Fibroblast of upper back skin (primary cell): ENCODE measurements at places on chromosomes 5 and 9.
A peak's percentile ranks its signal among the peaks of the same experiment; 100 is the strongest.

- no peak for DNase-seq
Measured at GRCh38 chr9:123525957-123526356, 170.0 kb downstream of the CRB2 start.

GRCh38 chr5:93717162-93717561 lies 24.2 kb downstream of the POU5F2 start:
- DNase-seq = no peak

DNA sequence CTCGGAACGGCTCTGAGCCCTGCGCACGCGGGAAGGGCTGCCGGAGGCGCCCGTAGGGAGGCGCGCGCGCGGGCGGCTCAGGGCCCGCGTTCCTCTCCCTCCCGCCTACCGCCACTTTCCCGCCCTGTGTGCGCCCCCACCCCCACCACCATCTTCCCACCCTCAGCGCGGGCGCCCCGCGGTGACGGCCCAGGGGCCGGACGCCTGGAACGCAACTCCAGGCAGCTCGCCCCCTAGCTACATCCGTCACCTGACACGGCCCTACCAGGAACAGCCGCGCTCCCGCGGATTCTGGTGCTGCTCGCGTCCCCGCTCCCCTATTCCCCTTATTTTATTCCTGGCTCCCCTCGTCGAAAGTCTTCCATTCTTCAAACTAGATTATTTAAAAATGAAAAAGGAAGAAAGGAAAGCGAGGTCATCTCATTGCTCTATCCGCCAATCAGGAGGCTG lies at the start of gene CDKN2B-AS1:
Gene CDKN2B-AS1 (plus strand): TSS at position 236 of the 450 bp plus-strand sequence.
- peak; percentile 61 for DNase-seq

DNA sequence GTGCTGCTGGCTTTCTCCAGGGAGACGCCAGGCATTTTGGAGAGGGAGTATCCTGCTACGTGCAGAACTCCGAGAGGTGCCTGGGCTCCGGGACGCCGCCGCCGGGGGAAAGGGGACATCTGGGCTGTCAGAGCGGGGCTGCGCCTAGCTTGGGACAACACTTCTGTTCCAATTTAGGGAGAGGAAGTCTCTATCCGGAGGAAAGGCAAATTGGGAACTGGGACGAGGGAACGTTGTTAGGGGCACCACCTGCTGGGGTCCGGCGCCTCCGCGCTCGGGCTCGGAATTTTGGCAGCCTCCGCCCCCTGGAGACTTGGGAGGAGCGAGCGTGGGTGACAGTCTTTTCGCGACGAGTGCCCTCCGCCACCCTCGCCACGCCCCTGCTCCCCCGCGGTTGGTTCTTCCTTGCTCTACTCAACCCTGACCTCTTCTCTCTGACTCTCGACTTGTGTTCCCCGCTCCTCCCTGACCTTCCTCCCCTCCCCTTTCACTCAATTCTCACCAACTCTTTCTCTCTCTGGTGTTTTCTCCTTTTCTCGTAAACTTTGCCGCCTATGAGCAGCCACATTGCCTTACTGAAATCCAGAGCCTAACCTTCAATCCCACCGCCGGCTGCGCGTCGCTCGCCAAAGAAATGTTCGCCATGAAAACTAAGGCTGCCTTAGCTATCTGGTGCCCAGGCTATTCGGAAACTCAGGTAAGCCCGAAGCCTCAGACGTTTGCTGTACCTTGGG lies 1.6 kb downstream of the TSLP start:
- no peak for DNase-seq

- DNase-seq = no peak
Measured at GRCh38 chr5:153893817-153894216, 144.9 kb downstream of the FAM114A2 start.

DNA sequence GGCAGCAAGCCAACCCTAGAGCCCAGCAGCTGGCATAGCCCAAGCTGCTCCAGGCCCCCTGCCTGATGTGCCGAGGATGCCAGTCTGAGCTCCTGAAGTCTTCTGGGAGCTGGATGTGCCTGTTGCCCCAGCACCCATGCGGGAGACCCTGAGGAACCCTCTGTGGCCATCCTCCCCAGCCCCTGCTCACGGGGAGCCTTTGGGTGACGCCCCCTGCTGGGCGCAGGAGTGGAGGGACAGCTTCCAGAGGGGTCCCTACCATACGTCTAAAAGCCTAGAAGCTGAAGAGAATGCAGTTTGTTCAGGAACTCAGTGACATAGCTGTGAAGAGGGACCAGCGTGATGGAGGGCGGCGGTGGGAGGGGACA lies 33.1 kb upstream of the MVB12B start:
- no peak for DNase-seq

- DNase-seq = no peak
Measured at GRCh38 chr9:84993105-84993504, 323.6 kb downstream of the NTRK2 start.
